ENCODE measurements at places on chromosomes 6 and 20. TPM values are rescaled to one million over a fixed set of nuclear protein-coding genes. Genes with fewer than 3 reads are reported as not detected.

TUBB2B gene
- total RNA-seq, result 2.2 TPM

MAS1 gene
- not detected for total RNA-seq

HSPA1B gene
- total RNA-seq, result 280 TPM

FOXF2 gene
- 31.2 TPM for total RNA-seq
